ENCODE measurements at places on chromosomes 5 and 9.

GRCh38 chr5:126692971-126693370 is 84.0 kb upstream of the LMNB1 start:
- no peak for DNase-seq

- DNase-seq, result no peak
These were observed 8.5 kb upstream of the CCDC187 start for GRCh38 chr9:136312436-136312835.

DNA sequence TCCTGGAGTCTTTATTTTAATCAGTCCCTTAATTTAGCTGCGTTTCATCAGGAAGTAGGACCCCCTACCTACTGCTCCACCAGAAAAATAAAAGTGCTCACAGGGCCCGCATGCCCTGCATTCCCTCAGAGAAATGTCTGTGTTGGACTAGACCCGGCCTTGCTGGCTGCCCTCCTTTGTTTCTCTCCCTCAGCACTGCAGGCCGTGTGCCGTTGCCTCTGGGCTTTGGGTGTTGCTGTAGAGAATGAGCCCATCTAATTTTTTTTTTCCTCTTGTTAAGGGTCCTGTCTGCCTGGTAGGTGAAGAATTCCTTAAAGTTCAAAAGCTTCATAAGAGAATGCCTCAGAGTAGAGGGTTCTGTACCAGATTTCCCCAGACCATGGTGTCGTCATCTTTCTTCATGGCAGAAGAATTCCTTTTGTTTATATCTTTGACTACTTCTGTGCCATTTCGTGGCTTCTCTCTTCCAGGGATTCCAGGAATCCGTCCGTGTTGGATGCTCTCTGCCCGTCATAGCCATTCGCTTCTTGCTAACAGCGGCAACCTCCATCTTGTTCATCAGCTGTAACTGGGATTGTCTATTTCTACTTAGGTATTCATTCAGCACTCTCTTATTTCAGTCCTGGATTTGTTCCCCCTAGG is 49.8 kb upstream of the ANGPTL2 start:
- no peak for DNase-seq

DNA sequence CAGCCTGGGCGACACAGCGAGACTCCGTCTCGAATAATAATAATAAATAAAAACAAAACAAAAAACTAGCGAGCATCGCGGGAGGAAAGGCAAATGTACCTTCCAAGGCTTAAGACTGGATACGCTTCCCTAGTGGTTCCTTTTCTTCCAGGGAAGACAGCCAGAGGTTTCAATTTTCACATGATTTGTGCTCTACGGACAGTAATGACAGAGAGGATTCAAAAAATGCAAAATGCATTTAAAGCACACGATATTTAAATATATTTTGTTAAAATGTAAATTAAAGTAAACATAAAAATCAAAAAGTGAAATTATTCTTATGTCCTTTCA is 4.3 kb upstream of the TRIM41 start:
- DNase-seq, result no peak

- DNase-seq, result no peak
These were observed 95.1 kb downstream of the FBXL7 start for GRCh38 chr5:15594977-15595568.

DNA sequence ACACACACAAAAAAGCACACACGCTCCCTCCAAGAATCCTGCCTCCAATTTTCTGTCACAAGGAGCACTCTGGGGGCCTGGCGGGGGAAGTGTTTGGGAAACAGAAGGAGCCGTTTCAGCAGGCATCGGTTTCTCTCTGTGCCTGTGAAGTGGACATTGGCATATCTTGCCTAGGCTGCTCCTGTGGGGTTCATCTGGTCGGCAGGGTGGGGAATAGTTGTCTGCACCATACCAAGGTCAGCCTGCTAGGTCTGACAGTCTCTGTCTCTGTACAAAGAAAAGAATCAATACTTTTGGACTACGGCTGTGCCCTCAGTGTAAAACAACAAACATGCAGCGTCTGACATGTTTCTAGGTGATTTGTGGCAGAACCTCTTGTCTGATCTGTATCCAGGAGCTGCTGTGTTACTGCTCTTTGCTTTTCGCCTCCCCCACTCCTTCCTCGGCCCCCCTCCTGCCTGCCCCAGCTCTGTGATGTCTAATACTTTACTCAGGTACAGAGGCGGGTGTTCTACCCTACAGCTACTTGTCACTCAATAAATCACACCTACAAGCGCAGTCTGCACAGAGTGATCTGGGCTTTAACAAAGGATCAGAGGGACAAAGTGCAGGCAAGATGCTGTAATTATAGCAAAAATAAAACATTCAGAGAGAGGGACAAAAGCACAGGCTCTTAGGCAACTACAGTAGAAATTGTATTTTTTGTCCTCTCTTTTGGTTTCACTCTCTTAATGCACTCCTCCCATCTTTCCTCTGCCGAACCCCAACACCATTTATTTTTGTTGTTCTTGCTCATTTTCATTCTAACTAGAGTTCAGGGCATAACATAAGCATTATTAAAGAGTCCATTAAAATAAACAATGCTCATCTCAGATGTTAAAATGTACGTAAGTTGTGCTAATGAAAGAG is 216.7 kb downstream of the BNC2 start:
- no peak for DNase-seq
